Activated CD8-positive, alpha-beta memory T cell treated with anti-CD3 and anti-CD28 coated beads for 48 hours (primary cell): ENCODE measurements at places on chromosomes 1 and 21.

DNA sequence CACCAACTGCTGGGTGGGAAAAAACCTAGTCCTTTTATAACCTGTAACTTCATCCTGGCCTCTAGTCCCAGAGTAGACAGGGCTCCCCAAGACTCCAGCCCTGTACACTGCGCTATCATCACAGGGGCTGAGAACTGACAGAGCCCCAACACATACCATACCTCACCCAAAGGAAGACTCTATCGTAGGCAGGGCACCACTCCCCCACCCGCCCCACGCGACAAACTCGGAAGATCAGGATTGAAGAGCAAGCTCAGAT is 15.8 kb downstream of the INPP5B start:
- no peak for DNase-seq

DNA sequence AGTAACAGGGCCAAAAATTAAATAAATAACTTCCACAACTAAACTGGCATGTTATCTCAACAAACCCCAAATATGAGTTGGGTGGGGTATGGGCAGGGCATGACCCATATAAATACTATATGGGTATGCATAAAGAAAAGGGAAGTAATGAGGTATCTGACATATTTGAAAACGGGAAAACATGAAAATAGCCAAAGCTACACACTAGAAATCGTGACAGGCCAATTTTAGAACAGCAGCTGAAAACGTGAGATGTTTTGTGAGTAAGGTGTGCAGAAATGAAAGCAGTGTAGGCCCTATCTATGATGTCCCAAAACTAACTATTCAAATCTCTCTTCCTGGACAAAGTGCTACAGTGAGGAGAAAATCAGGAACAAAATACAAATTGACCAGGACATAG is 537.9 kb upstream of the NR5A2 start:
- no peak for DNase-seq

GRCh38 chr1:41888756-41889155 is 30.0 kb downstream of the HIVEP3 start:
- DNase-seq: no peak

- no peak for DNase-seq
These were observed 254.4 kb downstream of the AKT3 start for GRCh38 chr1:243595527-243596210.

DNA sequence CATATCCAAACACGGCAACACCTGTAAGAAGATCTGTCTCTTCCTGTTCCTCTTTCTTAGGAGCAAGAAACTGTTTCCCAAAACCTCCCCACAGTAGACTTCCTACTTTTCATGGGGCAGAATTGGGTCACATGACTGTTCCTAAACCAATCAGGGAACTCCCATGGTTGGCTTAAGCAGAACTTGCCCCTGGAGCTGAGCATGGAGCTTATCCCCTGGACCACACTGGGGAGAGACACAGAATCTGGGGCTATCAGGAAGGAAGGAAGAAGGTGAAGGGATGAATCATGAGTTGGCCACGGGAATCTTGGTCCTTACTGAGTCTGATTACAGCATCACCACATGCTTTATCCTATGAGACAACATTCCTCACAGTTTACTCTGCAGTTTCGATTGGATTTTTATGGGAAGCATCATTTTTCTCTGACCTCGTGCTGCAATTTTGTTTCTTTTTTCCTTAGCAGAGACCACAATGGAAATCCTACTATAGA is 81.8 kb downstream of the CDC7 start:
- no peak for DNase-seq

DNA sequence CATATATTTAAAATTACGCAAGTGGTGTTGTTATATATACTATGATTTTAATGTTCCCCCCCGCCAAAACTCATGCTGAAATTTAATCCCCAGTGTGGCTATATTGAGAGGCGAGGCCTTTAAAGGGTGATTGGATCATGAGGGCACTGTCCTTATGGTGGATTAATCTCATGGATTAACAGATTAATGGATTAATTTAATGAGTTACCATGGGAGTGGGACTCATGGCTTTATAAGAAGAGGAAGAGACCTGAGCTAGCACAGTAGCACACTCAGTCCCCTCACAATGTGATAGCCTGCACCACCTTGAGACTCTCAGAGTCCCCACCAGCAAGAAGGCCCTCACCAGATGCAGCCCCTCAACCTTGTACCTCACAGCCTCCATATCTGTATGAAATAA is 34.8 kb downstream of the C1orf198 start:
- DNase-seq: no peak

GRCh38 chr1:61593331-61593730 is 131.6 kb downstream of the TM2D1 start:
- DNase-seq: no peak

DNA sequence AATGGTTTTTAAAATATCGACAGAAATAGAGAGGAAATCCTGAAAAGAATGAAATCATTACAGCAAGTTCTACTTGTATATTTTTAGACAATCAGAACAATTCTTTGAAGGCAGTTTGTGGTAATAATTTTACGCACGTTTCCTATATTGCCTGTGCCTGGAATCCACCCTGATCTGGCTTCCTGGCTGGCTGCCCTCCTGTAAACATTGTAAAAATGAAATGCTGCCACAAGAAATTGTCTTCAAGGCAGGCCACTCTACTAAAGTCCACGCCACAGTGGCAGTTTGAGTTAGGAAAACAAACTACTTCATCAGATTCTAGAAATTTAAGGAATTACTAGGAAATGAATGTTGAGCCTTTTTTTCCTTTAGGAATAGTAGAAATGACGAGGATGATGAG is 454.5 kb upstream of the NR5A2 start:
- DNase-seq: no peak

DNA sequence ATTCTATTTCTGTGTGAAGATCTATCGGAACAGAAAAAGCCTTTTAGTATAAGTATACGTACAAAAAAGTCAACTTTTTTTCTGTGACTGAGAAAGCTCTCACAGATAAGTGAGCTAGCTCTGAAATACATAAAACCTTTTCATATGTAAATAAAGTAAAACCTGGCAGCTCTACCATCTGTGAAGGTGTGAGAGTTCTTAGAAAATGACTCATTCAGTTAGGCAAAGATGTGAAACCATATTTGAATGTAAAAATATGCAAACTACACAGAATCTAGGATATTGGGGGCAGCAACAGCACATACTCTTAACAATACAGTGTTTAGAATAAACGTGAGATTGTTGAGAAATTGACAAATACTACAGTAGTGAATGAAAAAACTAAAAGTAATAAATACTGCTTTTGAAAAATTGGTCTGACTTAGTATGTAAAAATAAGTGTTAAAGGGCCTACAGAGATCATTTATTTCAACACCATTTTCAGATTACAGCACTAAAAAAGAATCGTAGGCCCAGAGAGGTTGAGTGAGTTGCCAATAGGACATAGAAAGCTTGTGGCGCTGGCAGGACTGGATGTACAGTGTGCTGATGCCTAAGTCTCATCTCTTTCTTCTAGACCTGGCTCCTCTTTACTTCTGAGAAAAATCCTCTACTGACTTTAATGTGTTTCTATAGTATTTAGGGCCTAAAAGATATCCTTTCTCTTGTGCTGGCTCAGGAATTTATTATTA is 19.8 kb downstream of the ATP6V1G3 start:
- no peak for DNase-seq

- no peak for DNase-seq
These were observed 10.6 kb downstream of the S100A6 start for GRCh38 chr1:153525088-153525728.

DNA sequence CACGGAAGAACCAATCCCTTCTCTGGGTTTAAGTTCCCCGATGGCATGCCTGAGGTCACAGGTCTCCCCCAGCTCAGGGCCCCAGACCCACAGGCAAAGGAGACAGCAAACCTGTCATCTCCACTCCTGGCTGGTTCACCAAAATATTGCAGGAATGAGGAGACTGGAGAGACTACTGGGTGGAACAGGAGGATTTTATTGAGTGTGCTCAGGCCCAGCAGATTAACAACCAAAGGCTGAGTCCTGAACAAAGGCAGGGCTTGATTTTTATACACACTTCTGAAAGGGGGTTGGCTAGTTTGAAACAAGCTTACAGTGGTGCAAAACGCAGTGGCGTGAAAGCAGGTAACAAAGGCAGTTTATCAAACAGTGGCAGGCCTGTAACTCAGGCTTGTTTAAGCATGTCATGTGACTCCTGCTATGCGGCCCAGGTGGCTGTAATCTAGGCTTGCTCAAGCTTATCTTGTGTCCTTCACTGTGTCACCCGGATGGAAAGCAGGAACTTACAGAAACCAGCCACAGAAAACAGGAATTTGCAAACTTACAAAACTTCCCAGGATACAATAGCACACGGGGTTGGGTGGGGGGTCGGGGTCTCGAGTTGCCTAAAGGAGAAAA is 27.4 kb upstream of the KCNJ15 start:
- no peak for DNase-seq

- DNase-seq: no peak
These were observed 29.7 kb downstream of the HSPA13 start for GRCh38 chr21:14353231-14353630.

DNA sequence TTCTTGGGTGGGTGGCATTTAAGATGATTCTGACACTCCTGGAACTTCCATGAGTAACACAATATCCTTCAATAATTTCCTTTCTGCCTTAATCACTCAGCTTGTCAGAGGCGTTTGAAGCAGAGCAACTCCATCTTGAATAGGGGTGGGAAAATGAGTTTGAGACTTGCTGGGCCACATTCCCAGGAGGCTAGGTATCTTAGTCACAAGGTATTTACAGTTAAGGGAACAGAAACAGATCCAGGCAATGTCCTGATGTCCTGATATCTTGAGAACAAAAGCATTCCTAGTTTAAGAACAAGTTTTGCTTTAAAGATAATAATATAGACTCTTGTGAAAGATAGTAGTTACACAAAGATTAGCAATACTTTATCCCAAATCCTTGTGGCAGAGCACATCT is 76.6 kb upstream of the KIAA0040 start:
- no peak for DNase-seq

DNA sequence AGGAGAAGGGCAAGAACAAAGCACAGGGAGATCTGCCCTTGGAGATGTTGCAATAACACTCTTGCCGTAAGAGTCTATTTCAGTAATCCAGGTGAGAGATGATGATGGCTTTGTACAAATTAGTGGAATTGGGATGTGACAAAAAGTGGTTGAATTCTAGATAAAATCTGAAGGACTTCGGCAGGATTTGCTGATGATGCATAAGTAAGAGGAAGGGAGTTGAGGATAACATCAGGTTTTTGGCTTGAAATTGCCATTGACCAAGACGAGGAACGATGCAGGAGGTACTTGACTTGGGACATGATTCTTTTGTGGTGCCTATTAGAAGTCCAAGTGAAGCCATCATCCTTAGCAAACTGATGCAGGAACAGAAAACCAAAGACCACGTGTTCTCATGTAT is 238.1 kb downstream of the GRIK1 start:
- no peak for DNase-seq

DNA sequence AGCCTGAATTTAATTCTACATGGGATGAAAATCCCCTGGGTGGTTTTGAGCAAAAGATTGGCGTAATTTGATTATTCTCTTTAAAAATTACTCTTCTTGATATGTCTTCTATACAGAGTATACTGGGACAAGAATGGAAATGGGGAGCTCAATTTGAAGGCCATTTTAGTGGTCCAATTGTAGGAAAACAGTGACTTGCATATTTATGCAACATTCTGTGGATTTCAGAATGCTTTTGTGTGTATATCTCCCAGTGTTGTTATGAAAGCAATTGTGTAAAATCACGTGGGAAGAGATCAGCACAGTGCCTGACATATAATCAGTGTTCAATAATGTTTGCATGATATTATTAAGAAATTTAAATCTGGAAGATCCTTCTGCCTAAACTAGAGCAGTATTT is 575.9 kb upstream of the PBX1 start:
- DNase-seq: no peak

DNA sequence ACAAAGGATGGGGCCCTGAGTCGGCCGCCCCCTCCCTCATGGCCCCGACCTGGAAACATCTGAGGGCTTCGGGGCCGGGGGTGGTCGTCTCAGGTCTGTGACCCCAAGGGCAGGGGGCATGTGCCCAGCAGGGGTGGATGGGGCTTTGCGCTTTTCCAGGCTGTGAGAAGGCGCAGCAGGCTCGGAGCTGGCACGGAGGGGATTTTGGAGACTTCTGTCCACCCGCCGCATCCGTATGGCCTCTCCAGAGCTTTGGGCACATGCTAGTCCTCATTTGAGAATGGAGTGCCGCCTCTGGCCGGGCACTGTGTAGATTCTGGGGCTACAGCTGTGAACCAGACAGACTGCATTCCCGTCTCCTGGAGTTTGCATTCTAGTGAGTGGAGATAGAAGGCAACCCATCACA is 66.1 kb upstream of the WNT4 start:
- no peak for DNase-seq

DNA sequence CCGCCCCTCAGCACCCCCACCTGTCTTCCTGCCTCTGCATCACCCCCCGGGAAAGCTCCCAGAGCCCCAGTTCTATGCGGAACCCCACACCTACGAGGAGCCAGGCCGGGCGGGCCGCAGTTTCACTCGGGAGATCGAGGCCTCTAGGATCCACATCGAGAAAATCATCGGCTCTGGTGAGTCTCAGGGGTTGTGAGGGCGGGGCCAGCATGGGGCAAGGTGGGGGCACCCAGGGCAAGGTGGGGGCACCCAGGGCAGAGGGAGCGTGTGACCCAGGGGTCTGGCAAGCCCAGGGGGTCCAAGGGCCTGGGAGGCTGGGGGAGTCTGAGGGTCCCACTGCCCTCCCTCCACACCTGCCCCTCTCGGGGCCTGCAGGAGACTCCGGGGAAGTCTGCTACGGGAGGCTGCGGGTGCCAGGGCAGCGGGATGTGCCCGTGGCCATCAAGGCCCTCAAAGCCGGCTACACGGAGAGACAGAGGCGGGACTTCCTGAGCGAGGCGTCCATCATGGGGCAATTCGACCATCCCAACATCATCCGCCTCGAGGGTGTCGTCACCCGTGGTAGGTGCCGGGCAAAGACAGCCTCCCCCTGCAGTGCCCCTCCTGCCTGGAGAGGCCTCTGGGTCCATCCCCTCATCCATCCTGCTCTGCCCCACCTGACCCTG is 34.1 kb downstream of the EPHA8 start:
- no peak for DNase-seq

DNA sequence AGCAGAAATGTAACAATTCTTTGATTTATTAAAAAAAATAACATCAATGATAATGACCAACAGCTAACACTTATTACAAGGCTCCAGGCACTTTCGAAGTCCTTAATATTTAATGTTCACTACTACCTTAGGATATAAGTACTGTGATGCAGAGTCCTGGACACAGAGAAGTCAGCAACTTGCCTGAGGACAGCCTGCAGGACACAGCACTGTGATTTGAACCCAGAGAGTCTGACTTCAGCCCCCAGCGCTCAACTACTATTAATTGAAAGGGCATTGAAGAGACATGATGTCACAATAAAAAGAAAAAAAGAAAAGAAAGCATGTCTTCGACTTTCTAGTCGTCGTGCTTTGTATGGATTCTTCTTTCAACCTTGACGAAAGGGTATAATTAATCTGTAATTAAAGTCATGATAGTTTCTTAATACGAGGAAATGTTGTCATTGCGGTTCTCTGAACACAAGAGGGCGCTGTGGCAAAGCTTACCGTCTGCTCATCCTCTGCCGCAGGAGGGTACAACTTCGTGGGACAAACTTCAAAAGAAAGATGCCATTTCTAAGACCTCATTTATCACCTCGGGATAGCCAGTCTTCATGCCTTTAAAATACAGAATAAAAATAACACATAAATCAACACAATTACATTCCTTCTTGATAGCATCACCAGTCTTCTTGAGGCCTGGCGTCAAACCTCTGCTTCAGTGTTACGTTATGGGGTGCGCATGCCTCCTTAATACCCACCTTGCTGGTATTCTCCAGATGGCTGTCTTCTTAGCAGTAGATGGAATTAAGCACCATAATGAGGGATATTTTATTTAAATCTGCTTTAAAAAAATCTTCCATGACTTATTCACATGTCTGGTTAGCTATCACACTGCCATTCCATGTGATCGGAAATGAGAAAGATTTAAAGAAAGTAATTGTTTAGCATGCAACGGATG is 240.1 kb downstream of the DISC1 start:
- DNase-seq: no peak
